Fibroblast of skin of right quadriceps (primary cell): ENCODE measurements at places on chromosomes 5 and 9.

GRCh38 chr5:99072846-99073245 is 144.0 kb upstream of the CHD1 start:
- no peak for DNase-seq

- DNase-seq: no peak
Measured at GRCh38 chr5:143740956-143741355, 71.0 kb upstream of the HMHB1 start.

DNA sequence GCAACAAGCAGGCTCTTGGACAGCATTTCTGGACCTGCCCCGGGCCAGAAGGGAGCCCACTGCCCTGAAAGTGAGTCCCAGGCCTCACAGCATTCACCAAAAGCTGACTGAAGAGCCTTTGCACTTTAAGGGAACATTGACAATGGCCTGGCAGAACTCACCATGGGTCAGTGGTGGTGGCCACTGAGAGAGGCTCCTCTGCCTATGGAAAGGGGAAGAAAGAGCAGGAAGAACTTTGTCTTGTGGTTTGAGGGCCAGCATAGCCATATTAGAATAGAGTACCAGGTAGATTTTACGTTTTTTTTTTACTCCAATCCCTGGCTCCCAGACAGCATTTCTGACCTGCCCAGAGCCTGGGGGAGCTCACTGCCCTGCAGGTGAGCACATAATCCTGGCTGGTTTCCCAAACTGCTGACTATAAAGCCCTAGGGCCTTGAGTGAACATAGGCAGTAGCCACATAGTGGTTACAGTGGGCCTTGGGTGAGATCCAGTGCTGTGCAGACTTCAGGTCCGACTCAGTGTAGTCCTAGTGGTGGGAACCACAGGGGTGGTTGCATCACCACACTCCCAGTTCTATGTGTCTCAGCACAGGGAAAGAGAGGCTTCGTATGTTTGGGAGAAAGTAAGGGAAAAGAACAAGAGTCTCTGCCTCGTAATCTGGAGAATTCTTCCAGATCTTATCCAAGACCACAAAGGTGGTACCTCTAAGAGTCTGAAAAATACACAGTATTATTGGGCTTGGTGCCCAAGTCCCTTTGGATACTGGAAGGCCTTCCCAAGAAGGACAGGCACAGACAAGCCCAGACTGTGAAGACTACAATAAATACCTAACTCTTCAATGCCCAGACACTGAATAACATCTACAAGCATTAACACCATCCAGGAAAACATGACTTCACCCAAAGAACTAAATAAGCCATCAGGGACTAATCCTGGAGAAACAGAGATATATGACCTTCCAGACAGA is 89.5 kb downstream of the TSSK1B start:
- peak; percentile 46 for DNase-seq

DNA sequence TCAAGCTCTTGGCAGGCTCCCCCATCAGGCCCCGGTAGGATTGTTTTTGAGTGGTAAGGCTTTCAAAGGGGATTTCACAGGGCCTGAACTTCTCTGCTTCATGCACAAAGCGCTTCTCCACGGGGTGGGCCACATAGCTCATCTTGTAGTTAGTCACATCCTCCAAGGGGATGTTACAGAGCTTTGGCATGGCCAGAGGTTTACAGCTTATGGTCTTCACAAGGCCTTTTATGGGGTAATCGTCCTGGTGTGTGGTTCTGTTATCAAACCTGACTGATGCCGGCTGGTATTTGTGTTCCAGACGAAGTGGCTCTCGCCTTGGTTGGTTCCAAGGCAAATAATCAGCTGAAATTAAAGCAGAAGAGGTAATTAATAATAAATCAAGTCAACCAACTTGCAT is 104.3 kb downstream of the SAXO1 start:
- peak; percentile 38 for DNase-seq

- DNase-seq: no peak
Measured at GRCh38 chr5:149358294-149358651, 427 bp downstream of the PCYOX1L start.

DNA sequence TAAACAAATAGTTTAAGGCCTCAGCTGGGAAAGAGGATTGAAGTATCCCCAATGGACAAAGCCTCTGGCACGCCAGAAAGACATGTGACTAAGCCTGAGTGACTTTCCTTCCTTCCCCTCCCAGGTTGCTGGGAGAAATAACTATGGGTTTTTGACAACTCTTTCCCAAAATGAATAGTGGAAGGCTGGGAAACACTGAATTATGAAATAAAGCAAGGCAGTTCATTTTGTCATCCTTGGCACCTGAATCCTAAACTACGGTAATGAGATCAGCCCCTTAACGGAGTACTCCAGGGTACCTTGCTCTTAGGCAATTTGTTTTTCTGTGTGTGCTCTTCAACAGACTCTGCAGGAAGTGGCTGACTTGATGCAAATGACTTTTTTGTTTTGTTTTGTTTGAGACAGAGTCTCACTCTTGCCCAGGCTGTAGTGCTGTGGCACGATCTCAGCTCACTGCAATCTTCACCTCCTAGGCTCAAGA is 75.2 kb downstream of the LMNB1 start:
- peak; percentile 20 for DNase-seq

GRCh38 chr9:88759364-88759763 is 224.4 kb downstream of the NXNL2 start:
- DNase-seq: no peak

DNA sequence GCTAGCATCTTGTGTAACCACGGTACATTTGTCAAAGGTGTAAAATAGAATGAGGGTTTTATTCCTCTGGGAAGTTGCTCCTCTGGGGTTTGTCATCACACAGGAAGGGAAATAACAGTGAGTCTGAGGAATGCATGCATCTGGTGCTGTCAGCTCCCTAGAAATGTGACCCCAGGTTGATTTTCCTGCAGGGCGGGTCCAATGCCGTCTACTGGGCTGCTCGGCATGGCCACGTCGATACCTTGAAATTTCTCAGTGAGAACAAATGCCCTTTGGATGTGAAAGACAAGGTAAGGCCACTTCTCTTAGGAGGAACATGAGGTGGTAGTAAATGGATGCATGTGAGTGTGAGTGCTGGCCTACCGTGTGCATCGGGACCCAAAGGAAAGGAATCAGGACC is 78.8 kb upstream of the CTSL start:
- DNase-seq: no peak

GRCh38 chr9:88234114-88234513 is 95.8 kb upstream of the SPATA31C2 start:
- no peak for DNase-seq

DNA sequence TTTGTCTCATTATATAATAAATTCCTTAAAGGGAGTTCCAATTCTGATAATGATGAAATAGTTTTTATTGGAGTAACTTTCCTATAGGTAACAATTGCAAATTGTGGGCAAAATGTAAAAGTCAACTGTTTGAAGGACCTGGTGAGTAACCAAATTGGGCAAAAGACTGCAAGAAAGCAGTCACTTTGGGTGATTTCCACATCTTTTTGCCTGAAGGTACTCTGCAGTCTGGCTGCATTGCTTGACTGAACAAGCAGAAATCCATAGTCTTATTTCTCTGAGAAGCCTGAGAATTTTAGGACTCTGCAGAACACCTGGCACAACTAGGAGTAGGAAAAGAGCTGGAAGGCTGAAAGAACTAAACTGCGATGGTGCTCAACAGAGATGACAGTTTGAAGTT is 114.9 kb downstream of the HOMER1 start:
- DNase-seq: no peak

GRCh38 chr5:157778121-157778805 is 34.8 kb downstream of the LSM11 start:
- DNase-seq: peak; percentile 75

DNA sequence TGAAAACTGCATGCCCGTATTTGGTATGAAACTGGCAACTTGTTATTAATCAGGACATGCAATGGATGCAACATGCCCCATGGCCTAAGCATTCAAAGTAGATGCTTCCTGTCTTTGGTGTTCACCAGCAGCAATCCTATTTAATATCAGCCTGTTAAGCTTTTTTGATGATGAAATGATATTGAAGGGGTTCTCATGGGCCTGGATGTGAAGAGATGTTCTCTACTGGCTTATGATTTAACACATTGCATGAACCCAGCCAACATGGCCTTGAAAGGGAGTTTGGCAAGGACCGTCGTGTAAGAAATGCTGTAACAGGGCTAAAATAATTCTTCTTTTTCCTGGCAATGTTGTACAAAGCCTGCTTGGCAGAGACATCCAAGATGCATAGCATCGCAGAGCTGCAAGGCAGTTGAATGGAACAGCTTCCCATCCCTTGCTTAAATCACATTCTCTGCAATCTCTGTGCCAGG is 111.2 kb downstream of the SMARCA2 start:
- DNase-seq: peak; percentile 7

- peak; percentile 56 for DNase-seq
Measured at GRCh38 chr5:38316544-38317224, 58.3 kb downstream of the EGFLAM start.

DNA sequence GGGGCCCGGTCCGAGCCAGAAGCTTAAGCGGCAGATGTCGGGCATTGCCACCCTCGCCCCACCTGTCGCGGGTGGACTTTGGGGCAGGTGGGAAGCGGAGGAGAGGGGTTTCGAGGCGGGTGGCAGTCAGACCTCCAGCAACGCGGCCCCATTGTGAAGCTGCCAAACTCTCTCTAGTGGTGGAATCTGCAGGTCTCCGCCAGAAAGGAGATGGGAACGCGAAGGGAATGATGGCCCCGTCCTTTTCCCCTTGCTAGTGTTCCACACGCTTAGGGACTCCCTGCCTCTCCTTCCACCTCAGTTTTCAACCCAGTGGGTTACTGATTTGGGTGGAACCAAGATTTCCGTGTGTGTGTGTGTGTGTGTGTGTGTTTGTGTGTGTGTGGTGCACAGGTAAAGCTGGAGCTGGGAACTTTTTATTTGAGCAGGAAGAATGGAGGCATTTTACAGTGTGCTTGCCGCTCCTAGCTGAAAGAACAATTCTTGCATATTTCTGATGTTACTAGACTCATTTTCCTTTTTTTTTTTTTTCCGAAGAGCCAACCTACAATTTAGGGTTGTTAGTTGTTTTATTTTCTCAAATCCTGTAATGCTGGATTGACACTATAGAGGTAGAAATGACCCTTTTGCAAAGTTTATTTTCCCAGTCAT is 1.3 kb downstream of the MACIR start:
- DNase-seq: peak; percentile 38

- DNase-seq: peak; percentile 38
Measured at GRCh38 chr5:120419127-120419526, 45.0 kb upstream of the PRR16 start.

- DNase-seq: no peak
Measured at GRCh38 chr9:131963072-131964030, 116.3 kb downstream of the MED27 start.

- no peak for DNase-seq
Measured at GRCh38 chr5:159065135-159065534, 34.6 kb downstream of the EBF1 start.

GRCh38 chr5:180367991-180368390 is 14.9 kb upstream of the GFPT2 start:
- DNase-seq: no peak

- DNase-seq: no peak
Measured at GRCh38 chr5:89597878-89598277, 714.9 kb upstream of the MEF2C start.

DNA sequence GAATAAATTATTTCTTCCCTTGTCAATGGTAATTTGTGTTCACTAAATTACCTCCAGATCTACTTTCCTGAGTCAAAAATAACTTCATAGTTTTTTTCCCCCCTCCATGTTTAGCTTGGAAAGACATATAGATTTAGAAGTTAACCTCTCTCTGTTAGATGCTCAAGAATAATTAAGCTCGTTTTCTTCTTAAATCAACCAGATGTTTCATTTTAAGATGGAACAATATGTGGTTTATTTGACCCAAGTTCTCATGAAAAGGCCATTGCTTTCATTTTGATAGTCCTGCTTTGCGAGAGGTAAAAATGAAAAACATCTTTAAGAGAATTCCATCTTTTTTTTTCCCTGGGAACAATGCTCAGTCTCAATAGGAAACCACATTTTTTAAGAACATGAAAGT is 27.7 kb upstream of the GAS1 start:
- DNase-seq: peak; percentile 35

DNA sequence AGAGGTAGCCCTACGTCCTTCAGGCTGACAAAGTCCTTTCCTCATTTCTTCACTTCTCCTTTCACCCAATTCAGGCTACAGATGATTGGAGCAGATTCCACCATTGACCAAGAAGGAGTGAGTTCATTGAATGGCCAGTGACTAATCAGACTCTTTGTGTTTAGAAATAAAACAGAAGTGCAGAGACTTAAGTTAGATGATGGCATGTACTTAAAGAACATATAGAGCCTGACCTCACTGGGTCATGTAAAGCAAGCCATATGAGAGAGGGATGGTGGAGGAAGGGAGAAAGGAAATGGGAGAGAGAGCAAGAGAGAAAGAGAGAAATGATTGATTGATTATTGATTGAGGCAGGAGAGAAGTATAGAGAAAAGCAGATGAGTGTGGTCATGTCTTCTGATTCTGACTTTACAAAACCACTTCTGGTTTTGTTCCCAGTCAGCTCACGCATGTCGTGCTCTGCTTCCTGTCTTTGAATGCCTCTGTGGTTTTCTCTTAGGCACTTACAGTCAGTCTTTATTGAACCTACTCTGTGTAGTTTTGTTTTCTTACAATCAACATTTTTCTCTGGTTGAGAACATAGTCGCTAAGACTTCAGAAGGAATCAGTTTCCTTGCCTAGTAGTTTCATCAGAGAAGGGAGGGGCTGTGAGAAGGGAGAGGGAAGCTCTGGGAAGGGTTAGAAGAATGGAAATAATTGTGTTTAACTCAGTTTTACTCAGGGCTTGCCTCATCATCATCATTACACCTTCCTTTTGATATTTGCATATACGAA is 149.2 kb upstream of the KLF9 start:
- DNase-seq: peak; percentile 83

GRCh38 chr5:154758977-154759376 is 3.8 kb downstream of the LARP1 start:
- no peak for DNase-seq

GRCh38 chr9:28105001-28105400 is 531.7 kb upstream of the C9orf72 start:
- no peak for DNase-seq

DNA sequence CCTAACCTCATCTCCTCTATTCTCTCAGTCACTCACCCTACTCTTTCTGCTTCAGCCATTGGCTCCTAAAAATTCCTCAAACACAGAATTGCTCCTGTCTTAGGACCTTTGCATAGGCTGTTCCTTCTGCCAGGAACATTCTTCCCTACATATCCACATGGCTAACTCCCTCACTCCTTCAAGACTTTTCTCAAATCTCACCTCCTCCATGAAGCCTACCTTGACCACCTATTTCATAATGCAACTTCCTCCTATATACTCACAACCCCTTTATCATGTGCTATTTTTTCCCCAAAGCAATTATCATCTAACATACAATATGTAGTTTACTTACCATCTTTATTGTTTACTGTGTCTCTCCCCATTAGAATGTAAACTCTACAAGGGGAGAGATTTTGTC is 45.8 kb downstream of the ARL15 start:
- no peak for DNase-seq
